CD4-positive, alpha-beta T cell treated with Interleukin-4 for 1 hour (primary cell): ENCODE measurements at places on chromosomes 6 and 20.

DNA sequence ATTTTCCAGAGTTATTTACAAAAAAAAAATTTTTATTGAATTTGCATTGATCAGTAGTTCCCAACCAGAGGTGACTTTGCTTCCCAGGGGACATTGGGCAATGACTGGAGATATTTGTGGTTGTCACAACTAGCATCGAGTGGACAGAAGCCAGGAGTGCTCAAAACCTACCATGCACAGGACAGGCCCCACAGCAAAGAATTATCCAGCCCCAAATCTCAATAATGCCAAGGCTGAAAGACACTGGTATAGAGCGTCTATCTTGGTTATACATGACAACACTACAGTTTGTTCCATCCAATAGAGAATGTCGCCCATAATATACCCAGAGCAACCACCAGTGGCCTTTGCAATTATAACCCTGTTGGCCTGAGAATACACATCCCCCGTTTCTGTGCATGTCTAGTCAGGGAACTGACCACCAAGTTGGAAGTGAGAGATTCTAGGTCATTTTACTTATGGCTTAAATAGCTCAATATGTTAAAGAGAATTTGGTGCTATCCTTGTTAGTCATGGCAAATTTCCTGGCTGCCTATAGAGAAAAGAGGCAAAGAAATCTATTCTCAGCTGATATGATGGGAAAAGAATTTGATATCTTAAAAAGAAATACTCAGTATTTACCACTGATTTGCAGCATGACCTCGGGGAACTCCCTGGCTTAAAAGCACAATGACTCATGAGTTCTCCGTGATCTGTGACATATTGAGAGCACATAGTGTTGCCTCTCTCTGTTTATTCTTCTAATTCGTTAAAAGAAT, 76.0 kb upstream of the ADTRP start:
- no peak for DNase-seq

GRCh38 chr6:160069050-160069454, 52.6 kb upstream of the SLC22A1 start:
- DNase-seq = peak; percentile 55

GRCh38 chr6:108145639-108146038, 20.2 kb upstream of the NR2E1 start:
- DNase-seq = no peak

- DNase-seq = no peak
These were observed 488.4 kb downstream of the PREX1 start for GRCh38 chr20:48339190-48339985.

DNA sequence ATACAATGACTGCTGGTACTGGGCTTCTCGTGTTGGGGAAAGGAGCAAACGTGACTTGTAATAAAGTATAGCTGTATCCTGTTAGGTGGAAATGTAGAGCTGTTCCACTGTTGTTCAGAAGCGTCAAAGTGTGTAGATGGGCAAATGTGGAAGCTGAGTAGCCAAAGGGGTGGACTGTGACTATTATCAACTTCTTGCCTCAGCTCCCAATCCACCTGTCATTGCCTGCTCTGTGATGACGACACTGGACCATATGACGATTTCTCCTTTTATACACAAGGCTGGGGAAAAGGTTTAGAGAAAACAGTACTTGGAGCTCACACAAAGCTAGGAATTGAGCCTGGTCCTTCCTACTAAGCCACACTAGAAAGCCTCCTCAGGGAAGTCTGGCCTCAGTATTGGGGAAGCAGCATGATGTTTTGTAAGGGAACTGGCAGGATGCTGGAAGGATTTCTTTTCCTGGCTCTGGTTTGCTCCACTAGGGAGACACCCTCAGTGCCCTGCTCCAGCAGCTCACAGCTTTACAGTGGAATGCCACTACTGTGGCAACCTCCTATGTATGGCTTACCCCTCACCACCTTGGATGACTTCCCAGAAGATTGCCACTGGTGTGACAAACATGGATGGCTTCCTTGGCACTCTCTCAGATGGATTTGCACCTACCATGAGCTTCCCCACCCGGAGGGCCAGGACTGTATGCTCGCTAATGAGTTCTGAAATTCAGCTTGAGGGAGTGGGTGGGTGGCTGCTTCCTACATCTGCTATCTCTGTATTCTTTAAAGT, 20.0 kb downstream of the CD164 start:
- no peak for DNase-seq

DNA sequence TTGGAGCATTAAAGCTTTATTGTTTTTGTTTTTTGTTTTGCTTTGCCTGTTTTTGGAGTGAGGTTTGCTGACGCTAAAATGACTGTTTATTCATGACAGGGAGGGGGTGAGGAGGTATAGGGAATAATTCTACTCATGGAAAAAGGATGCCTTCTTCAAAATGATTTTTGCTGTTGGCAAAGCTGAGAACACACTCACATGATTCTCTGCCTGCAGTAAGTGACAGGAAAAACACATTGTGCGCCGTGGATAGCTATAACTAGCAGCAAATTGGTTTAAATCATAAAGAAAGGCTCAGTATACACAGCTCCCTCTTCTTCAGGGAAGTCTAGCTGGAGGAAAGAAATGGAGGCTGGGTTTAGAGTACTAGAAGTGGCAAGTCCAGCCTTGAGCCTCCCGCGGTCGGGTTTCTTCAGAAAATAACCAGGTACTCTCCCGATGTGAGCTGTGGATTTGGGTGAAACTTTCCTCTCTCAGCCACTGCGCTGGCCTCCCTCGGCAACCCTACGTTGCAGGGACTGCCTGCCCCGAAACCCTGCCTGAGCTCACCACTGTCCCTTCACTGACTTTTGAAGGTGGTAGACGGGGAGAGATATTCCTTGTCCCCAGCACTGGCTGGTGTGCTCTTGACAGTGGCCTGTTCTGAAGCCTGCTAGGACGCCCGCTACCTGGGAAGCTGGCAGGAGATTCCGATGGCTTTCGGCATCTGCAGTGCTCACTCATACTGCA, 278.2 kb downstream of the NRN1 start:
- no peak for DNase-seq

GRCh38 chr20:38573413-38573812, 7.6 kb upstream of the ADIG start:
- DNase-seq = no peak

GRCh38 chr20:35108921-35109320, 16.3 kb upstream of the TRPC4AP start:
- no peak for DNase-seq

GRCh38 chr6:25132934-25133333, 146.2 kb upstream of the CARMIL1 start:
- DNase-seq = no peak

GRCh38 chr6:38792356-38792755, 77.2 kb downstream of the DNAH8 start:
- no peak for DNase-seq

- no peak for DNase-seq
These were observed 308.9 kb upstream of the JAG1 start for GRCh38 chr20:10982692-10983091.
